DMS79 treated with DMSO at 0.1 percent for 48 hours (cell line): ENCODE measurements at places on chromosomes 4 and X.

GRCh38 chr4:178165951-178166308 is 723.7 kb upstream of the AGA start:
- DNase-seq = no peak

- no peak for DNase-seq
These were observed 81.2 kb upstream of the KCNIP4 start for GRCh38 chr4:22029803-22030202.

- no peak for DNase-seq
These were observed 26.0 kb upstream of the NSUN7 start for GRCh38 chr4:40723728-40724127.

DNA sequence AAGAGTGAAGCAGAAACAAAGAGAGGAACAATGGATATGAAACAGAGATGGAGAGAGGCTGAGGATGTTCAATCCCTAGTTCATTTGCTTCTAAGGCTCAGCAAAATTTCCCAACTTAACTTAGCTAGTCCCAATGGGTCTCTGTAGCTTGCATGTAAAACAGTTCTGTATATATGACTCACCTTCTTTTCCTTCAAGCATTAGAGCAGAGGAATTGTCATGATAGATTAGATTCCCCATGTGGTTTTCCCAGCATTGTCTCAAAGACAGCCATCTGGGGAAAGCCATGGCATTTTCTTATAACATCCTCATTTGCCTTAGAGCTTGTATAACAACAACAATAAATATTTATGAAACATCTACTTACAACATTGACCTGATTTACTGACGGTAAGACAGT is 93.9 kb upstream of the GATB start:
- no peak for DNase-seq

GRCh38 chr4:17763931-17764330 is 17.5 kb downstream of the FAM184B start:
- no peak for DNase-seq

- no peak for DNase-seq
These were observed 63.7 kb upstream of the VEGFC start for GRCh38 chr4:176856421-176856820.

GRCh38 chr4:65651031-65651430 is 19.3 kb downstream of the EPHA5 start:
- DNase-seq = no peak

GRCh38 chr4:186249785-186250754 is 15.9 kb upstream of the F11 start:
- no peak for DNase-seq

- no peak for DNase-seq
These were observed 101.2 kb upstream of the SLC4A4 start for GRCh38 chr4:71237641-71238040.

- DNase-seq = no peak
These were observed 211.2 kb downstream of the CPEB2 start for GRCh38 chr4:15213302-15213970.

DNA sequence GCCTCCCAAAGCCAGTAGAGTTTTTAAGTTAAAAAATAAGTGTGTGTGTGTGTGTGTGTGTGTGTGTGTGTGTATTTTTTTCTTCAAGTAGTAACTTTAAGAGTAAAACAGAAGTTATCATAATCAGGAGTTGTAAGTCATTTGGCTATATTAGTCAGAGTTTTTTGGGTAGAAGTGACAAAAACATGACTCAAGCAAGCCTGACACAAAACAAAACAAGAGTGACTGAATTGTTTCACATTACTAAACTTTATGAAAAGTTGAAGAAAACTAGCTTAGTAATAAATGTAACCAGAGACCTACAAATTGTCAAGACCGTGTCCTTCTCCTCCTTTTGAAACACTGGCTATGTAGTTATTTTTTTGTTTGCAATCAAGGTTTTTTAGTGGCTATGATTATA is 738.0 kb upstream of the PITX2 start:
- DNase-seq = no peak

- DNase-seq = no peak
These were observed 49.4 kb upstream of the ENOX2 start for GRCh38 chrX:130952266-130953043.

DNA sequence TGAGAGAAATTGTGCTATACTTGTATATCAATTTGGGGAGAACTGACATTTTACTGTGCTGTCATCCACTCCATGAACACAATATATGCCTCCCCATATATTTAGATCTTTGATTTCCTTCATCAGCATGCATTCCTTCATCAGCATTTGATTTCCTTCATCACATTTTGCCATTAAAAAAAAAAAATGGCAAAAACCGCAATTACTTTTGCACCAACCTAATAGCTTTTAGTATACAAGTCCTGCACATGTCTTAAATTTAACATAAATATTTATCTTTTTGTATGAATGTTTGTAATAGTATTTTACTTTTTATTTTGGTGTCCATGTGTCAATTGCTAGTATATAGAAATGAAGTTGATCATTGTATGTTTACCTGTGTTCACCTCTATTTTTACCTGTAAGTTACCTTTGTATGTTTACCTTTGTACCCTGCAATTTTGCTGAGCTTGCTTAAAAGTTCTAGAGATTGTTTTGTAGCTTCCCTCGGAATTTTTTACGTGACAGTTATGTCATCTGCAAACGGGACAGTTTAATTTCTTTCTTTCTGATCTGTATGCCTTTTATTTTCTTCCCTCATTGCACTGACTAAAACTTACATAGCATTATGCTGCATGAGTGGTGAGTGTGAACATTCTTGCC is 86.2 kb downstream of the CPEB2 start:
- no peak for DNase-seq

- DNase-seq = no peak
These were observed 143.3 kb upstream of the KCNIP4 start for GRCh38 chr4:22091906-22092305.

DNA sequence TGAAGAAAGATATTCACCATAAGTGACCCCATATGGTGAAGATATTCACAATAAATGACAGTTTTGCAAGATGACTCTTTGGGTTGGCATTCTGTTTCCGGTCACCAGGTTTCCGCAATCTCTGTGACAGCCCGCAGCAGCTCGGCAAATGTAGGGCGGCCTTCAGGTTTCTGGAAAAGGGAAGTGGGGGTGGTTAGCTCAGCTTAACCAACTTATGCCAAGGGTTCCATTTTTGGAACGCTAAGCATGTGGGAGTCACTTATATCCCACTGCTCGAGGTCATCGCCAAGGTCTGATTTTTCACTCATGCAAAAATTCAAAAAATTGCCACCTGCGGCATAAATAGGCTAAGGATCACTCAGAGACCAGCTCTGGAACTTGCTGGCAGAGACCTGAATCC is 51.0 kb downstream of the NIPAL1 start:
- no peak for DNase-seq

- DNase-seq = no peak
These were observed 106.8 kb upstream of the MAGEA10 start for GRCh38 chrX:152245213-152245612.

DNA sequence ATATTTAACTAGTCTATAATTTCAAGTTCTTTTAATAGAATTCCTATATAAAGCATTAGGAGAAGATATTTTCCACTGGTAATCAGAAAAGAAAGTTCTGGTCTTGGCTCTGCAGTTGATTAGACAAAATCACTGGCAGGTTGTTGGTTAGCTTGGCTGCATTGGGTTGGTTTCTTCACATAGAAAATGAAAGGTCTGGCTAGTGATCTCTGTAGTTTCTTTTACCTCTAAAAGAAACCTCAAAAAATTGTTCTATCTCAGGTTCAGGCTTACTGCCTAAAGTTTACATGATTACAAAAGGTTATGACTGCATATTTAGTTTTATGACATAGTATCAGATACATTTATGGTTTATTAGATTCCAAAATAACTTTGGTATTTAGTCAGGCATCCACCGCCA is 95.8 kb upstream of the NAP1L5 start:
- no peak for DNase-seq

GRCh38 chrX:153445856-153446635 is at the start of gene TREX2:
Gene TREX2 (minus strand): TSS chrX:153446056. CDS start chrX:153445430, 626 bp downstream.
- no peak for DNase-seq

- DNase-seq = no peak
These were observed 27.1 kb upstream of the SLC25A6 start for GRCh38 chrX:1418901-1419544.

DNA sequence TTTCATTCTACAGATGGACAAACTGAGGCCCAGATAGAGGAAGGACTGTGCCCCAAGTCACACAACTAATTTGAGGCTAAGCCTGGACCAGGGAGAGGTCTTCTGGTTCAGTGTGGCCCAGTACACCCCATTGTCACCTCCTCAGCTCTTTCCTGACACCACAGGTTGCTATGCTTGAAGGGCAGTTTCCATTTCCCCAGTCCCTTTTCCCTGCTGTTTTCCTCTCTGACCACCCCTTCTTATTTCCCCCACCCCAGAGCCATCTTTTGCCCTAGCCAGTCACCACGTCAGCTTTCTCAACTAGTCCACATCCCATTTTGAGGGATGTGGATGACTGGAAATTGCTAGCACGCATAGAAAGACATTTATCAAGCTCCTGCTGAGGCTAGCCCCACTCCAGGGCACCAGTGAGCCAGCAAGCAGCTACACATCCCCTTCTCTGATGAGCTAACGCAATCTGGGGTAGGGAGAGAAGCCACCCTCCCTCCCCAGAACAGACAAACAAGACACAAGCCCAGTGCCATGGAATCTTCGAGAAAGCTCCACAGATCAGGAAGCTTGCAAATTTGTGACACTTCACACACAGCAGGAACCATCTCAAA is 1.3 kb downstream of the GABRE start:
- DNase-seq = peak; percentile 21

- DNase-seq = no peak
These were observed 14.0 kb upstream of the DUSP9 start for GRCh38 chrX:153633048-153633447.

DNA sequence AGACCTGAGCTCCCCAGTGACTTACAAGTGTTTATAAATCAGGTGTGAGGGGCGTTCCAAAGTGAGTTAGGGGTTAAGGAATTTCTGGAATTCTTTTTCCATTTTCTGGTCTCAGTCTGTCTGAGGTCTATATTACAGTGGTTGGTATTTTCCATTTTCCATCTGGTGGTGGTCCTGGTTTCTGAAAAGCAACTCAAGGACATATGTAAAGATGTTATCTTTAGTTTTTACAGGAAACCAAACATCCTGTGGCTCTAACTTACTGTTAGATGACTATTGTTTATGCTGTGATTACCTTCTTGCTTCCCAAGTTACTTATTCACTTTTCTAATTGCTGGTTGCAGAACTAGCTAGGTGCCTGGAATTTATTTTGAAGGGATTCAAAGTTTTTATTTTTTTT is 53.5 kb upstream of the IL21 start:
- DNase-seq = no peak

GRCh38 chrX:130702867-130703707 is 199.9 kb downstream of the ENOX2 start:
- DNase-seq = no peak

GRCh38 chr4:82774711-82775171 is 23.9 kb downstream of the SCD5 start:
- DNase-seq = no peak

DNA sequence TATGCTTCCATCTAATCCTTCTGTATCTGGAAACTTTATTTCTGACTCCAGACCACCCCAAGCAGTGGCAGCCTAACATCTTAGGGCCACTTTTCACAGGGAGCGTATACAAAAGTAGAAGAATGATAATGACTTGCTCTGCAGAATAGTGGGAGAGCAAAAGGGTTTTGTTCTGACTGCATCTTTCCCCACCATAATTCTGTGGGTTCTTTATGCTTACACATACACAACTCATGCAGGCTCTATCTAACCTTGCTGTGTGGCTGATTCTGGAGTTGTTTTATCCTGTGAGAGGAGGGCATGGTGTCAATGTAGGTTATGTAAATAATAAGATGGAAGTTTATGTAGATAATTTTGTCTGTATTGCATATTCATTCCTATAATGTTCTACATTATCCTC is 42.4 kb upstream of the NDNF start:
- DNase-seq = no peak

DNA sequence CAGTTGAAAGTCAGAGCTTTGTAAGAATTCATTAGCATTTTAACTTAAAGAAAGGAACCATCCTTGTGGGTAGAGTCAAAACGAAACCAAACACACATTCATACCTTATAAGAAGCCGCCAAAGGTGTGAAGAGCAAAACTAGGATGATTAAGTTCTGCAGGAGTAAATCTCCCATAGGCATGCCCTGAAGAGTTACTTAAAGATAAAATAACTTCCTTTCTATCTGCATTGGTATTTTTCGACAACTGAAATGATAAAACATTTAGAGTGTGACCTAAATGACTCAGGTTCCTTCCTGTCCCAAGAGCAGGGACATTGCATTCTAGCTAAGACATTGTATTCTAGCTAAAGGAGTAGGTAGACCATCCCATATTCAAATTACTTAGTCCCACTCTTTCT is 75.3 kb downstream of the BCOR start:
- DNase-seq = no peak

DNA sequence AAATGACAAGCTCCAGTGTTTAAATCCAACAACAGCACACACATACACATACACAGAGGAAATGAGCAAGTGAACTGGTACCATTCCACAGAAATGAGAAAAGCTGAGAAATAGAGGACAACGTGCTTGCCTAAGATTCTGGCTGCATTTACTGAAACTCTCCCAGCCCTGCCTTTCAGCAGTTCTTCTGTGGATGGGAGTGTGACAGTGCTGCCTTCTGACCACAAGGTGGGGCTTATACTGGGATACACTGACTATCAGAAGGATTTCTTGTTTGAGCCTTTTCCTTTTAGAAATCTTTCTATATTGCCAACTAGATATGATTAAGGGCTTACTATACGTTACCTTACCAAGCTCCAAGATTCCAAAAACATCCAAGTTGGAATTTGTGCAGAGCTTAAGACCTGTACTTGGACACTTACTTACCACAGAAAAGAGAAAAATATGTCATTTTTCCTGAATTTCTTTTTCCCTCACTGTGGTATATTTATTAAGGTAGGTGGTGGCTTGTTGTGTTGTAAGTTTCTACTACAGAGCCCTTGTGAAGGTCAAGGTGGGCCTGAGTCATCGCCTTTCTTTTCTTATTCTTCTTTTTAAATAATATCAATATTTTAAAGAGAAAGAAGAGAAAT is 10.7 kb upstream of the CXCL8 start:
- DNase-seq = no peak

GRCh38 chrX:127259742-127260141 is 440.2 kb downstream of the PRR32 start:
- no peak for DNase-seq

DNA sequence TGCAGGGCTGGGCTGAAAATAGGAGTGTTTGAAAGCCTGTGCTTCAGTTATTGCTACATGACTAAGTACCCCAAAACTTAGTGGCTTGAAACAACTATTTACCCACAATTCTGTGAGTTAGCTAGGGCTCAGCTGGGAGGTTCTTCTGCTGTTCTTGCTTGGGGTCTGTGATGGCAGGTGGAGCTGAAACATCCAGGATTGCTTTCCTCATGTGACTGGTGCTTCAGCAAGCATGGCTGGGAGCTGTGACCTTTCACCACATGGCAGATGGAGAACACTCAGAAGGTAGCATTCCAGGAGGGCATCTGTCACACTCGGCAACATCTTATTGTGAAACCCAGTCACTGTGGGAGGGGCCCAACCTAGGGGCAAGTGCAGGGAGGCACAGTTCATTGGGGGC is 57.0 kb upstream of the TBC1D14 start:
- no peak for DNase-seq

DNA sequence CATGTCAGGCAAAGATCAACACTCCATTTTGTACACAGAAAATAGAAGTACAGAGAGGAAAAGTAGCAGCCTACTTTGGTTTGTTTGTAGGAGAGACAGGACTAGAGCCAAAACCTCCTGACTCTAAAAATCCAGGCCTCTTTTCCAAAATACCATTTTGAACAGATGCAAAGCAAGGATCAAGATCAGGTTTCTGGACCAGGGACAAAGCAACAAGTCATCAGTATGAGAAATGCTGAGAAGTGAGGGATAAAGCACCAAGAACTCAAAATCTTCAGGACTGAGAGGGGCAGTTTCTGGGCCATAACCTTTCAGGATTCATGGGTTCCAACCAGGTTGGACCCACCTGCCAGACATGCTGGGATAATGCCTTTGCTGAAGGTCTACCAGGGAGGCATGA is 36.6 kb upstream of the MBTPS2 start:
- no peak for DNase-seq
